PC-9 (cell line): ENCODE measurements at places on chromosomes 1 and 21. TPM values are rescaled to one million over a fixed set of nuclear protein-coding genes. Genes with fewer than 3 reads are reported as not detected.

GRCh38 chr1:154626456-154627256 lies 18.7 kb upstream of the ADAR start:
- no peak for DNase-seq

DNA sequence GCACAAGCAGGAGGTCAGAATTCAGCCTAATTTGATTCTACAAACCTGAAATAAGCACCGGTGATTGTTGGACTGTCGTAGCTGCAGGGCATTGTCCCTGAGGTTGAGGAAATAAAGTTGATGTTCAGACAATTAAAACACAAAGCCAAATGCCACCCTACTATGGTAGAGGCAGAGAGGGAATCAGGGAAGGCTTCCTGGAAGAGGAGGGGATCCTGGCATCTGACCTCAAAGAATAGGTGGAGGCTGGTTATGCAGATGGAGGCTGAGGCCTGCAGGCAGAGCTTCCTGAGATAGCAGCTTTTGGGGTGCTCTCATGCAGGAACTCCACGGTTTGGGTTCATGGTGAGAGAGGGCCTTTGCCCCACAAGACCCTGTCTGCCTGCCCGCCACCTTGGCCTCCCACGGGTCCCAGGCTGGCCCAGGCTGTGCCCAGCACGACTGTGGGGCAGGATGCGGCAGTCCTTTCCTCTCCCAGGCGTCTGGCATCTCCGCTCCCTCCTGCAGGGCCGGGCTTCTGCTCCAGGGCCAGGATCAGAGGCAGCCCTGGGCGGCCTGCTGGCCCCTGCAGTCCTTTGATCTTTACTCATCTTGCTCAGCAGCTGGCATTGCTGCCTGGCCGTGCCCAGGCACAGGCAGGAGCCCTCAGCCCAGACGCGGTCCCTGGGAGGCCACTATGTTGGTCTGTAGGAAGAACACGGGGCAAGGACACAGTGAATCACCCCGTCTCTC lies 134.1 kb upstream of the VAMP3 start:
- DNase-seq: no peak

- DNase-seq: no peak
Measured at GRCh38 chr1:219302697-219303096, 129.0 kb downstream of the LYPLAL1 start.

Gene SLC19A1
- total RNA-seq: 22.6 and 25.0 TPM in 2 replicates

GRCh38 chr21:32114419-32115035 lies 164.3 kb downstream of the MIS18A start:
- DNase-seq: no peak

- DNase-seq: no peak
Measured at GRCh38 chr1:116107371-116107770, 3.8 kb upstream of the MAB21L3 start.

Gene ARTN
- total RNA-seq: 17.4 and 33.6 TPM in 2 replicates

GRCh38 chr1:220905650-220906560 lies 26.7 kb downstream of the HLX start:
- DNase-seq: peak; percentile 59

Gene RBM34
- 101 and 106 TPM in 2 replicates for total RNA-seq

DNA sequence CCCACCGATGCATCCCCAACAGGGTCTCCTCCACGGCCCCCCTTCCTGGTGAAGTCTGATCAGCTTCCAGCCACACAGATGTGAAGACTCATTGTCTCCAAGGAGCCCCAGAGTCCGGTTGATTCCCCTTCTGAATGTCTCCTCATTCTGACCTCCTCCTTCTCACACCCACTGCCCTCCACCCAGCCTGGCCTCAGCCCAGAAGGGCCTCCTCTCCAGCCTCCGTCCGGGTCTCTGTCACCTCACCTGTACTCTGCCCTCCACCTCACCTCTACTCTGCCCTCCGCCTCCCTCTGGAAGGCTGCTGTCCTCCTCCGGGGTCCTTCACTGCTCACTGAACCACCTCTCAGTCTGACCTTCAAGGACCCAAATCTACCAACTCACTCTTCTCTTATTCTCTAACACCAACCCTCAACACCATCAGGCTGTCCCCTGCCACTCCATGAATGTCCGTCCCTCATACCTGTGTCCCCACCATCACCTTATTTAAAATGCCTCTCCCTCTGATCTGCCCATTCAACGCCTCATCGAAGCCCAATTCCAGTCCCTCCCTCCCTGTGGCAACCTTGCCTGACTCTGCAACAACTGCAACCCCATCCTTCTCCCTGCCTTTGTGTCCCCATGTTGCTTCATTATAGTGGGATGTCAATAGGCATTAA lies 201.2 kb downstream of the TOMM20 start:
- no peak for DNase-seq

Gene CD2
- not detected in 2 replicates for total RNA-seq

DNA sequence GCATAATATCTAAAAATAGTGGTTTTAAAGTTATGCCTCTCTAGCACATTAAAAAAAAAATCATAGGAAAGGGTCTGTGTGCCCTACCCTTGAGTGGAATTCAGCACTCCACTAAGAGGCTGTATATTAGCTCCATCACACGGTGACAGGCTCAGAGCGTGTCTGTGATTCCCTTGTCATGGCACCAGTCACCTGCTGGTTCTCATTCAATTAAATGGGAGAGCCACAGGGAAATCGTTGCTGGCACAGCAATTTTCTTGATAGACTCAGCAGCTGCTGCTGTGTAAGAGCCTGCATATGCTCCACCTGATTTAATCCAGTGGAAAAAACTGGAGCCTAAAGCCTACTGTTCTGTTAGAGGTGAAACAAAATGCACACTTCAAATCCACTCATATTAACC lies 9.5 kb downstream of the ATP6V1G3 start:
- no peak for DNase-seq

Gene KCNJ15
- not detected in 2 replicates for total RNA-seq

GRCh38 chr1:118990513-118991152 lies 2.5 kb upstream of the TBX15 start:
- no peak for DNase-seq

GRCh38 chr1:205319081-205320018 lies 2.2 kb downstream of the NUAK2 start:
- peak; percentile 68 for DNase-seq

Gene ATP1A4
- total RNA-seq: not detected in 2 replicates

DNA sequence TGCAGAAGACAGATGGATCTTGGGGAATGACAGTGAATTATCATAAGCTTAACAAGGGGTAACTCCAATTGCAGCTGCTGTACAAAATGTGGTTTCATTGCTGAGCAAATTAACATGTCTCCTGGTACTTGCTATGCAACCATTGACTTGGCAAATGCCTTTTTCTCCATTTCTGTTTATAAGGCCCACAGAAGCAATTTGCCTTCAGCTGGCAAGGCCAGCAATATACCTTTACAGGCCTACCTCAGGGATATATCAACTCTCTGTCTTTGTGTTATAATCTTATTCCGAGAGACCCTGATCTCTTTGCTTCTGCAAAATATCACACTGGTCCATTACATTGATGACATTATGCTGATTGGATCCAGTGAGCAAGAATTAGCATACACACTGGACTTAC lies 52.7 kb upstream of the KIAA0040 start:
- no peak for DNase-seq

Gene LCE3D
- not detected in 2 replicates for total RNA-seq

Gene ITPKB
- total RNA-seq: 12.2 and 13.4 TPM in 2 replicates

Gene POU3F1
- not detected in 2 replicates for total RNA-seq

DNA sequence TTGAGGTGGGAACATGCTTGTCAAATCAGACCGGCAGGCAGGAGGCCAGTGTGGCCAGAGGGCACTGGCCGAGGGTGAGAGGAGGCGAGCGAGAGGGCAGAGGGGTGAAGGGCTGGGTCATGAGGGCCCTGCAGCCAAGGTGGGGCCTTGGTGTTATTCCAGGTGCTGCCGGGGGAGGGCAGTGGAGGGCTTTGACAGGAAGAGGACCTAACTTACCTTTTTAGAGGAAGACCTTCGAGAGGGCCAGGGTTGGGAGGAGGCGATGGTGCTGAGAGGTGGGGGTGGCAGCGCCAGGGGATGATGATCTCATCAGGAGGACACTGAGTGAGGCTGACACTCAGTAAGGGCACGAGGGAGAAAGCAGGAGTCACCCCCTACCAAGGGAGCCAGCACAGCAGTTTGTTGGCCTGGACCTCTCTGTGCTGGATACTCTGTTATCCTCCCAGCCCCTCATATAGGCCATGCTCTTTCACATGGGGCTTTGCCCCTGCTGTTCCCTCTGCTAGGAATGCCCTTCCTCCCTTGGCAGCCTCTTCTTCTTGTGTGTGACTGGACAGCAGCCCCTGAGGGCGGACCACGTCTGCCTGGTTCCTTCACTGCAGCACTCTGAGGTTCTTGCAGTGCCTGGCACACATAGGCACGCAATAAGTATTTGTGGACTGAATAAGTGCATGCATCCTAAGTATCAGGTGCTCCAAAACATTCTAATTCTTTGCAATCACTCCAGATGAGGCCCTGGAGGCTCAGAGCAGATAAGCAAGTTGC lies 7.5 kb upstream of the TTC22 start:
- DNase-seq: peak; percentile 10

- DNase-seq: no peak
Measured at GRCh38 chr1:184595596-184595995, 159.1 kb downstream of the EDEM3 start.

Gene SLAMF8
- not detected in 2 replicates for total RNA-seq

GRCh38 chr1:90936061-90936460 lies 85.8 kb downstream of the ZNF644 start:
- DNase-seq: no peak

Gene AADACL3
- not detected in 2 replicates for total RNA-seq

- peak; percentile 92 for DNase-seq
Measured at GRCh38 chr1:23528250-23528978, 2.6 kb downstream of the E2F2 start.

GRCh38 chr21:44086636-44087425 lies 20.4 kb upstream of the PWP2 start:
- DNase-seq: no peak

DNA sequence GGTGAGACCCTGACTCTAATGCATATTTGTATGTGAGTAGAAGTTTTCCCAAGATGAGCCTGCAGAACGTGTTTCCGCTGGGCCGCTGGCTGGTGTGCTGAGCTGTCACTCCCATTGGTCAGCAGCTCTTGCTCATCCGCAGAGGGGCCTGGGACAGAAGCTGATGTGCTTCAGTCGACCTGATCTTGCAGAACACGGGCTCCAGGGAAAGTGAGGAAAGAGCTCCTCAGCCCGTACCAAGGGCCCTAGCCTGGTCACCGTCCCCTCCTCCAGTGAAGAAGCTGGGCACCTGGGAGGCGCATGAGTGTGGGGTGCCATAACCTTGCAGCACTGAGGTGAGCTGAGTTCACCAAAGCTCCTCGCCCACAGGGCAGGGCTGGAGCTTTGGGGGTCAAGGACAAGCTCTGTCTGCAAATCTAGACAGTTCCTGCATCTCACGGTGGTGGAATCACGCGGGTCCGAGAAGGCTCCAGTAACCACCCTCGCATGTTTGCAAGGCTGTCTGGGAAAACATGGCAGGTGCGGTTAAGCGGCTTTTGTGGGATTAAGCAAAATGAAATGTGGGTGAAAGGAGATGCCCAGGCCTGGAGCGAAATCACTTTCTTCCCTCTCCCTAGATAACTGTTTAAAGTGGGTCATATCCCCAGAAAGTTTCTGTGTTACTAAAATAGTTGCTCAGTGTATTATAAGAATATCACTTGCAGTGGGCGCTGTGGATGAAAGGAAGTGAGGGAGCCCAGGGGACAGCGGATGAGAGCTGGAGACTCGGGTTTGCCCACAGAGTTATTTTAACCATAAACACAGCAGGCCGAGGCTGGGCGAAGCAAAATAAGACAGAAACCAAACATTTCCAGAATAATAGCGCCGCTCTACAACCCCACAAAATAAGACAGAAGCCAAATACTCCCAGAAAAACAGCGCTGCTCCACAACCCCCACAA lies 33.1 kb upstream of the LRRC3 start:
- no peak for DNase-seq
